Common myeloid progenitor, CD34-positive (primary cell): ENCODE measurements at places on chromosomes 1 and 21.

- DNase-seq, result no peak
These were observed 8.1 kb downstream of the SLX9 start for GRCh38 chr21:44947930-44948331.

GRCh38 chr1:80214888-80215540 is 1208.5 kb upstream of the ADGRL4 start:
- no peak for DNase-seq

DNA sequence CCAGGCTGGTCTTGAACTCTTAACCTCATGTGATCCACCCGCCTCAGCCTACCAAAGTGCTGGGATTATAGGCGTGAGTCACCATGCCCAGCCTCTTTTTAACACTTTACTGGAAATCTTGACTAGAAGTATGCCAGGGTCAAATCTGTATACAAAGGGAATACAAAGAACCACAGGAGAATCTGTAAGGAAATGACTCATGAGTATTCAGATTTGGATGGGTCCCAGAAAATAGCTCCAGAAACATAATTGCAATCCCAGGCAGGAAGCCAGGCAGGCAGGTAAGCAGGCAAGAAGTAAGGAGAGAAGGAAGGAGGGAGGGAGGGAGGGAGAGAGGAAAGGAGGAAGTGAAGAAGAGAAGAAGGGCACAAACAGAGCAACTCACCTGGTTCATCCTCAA is 22.8 kb upstream of the TIAM1 start:
- peak; percentile 32 for DNase-seq

- no peak for DNase-seq
These were observed 38.8 kb upstream of the GPR153 start for GRCh38 chr1:6299557-6300165.

GRCh38 chr1:199336745-199337640 is 690.5 kb upstream of the NR5A2 start:
- DNase-seq, result no peak

GRCh38 chr1:107532318-107532717 is 391.5 kb downstream of the NTNG1 start:
- DNase-seq, result no peak

GRCh38 chr1:175548774-175549173 is 194.6 kb downstream of the TNR start:
- no peak for DNase-seq

GRCh38 chr1:214983126-214983869 is 99.2 kb upstream of the KCNK2 start:
- DNase-seq, result no peak

DNA sequence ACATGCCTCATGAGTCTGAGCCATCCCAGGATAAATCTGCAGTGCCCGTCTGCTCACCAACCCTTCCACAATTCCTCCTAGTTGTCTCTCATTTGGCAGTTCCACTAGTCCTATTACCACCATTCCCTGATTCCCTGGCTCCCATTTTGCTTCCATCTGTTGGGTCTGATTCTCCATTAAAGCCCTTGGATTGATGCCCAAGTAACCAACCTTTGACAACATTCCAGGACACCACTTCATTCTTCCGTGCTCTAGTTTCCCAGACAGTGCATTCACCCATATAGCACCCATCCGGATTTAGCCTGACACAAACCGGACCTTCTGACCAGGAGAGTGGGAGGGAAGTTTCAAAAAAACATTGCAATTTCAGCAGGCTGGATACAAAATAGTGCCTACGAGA is 189.4 kb upstream of the PALMD start:
- DNase-seq, result no peak

- no peak for DNase-seq
These were observed 653 bp downstream of the CASP9 start for GRCh38 chr1:15523104-15524020.
